Fibroblast of skin of abdomen (primary cell): ENCODE measurements at places on chromosomes 2 and 18.
A peak's percentile ranks its signal among the peaks of the same experiment; 100 is the strongest.

- no peak for DNase-seq
These were observed 21.4 kb downstream of the SLC3A1 start for GRCh38 chr2:44296653-44297052.

GRCh38 chr2:216103213-216103612 is 5.9 kb upstream of the XRCC5 start:
- DNase-seq: no peak

DNA sequence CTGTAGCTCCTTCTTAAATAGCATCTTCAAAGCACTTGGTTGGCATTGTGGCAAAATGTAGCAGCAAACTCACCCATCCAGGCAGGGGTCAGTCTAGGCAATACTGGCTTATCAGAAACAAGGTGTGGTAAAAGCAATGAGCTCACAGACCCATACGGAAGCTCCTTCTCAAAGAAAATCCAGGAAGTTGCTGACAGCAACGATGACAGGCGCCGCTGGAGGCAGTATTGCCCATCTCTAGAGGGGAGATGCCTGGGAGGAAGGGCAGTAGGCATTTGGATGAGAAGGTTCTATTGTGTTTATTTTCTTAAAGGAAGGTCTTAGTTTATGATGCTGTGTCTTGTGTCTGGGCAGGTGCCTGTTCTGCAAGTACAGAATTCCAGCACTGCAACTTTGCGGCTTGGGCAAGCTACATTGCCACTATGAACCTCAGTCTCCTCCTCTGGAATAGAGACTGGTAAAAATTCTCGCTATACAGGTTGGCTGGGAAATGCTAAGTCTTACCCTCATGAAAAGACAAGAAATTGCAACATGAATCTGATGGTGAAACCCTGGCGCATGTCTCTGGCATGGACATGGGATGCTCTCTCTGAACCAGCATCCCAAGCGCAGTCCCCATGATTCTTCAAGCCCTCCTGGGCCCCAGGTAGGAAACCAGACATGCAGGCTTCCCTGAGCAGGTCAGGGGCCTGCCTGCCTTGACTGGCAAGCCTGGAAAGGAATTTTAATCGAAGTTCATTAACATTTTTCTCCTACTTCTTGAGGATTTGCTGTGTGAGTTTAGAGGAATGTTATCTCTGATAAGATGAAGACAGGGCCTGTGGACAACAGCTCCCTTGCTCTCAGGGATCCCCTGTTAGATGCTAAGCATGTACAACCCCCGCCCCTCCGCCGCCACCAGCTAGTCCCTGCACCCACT is 156.0 kb downstream of the TFCP2L1 start:
- DNase-seq: peak; percentile 6

DNA sequence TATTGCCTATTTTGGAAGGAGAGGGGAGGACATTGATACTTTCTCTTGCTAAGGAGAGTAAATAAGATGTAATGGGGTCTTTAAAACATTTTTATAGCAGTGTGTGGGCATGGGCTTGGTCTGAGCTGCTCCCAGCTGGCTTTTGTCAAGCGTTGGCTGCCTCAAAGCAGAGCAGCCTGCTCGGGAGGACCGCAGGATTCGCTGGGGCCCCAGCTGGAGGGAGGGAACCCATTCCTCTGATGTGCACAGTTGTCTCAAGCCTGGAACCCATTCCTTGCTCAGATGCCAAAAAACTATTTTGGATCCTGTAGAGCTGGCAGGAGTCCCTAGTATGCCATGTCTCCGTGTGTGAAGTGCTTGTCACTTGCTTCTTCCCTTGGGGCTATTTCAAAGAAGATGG is 59.4 kb upstream of the RMDN2 start:
- DNase-seq: no peak

- peak; percentile 12 for DNase-seq
These were observed 46.9 kb upstream of the LAMA1 start for GRCh38 chr18:7164323-7165004.

GRCh38 chr2:27451095-27451494 is 8.9 kb downstream of the KRTCAP3 start:
- DNase-seq: no peak

- no peak for DNase-seq
These were observed 334.5 kb downstream of the PIK3C3 start for GRCh38 chr18:42289526-42289925.

DNA sequence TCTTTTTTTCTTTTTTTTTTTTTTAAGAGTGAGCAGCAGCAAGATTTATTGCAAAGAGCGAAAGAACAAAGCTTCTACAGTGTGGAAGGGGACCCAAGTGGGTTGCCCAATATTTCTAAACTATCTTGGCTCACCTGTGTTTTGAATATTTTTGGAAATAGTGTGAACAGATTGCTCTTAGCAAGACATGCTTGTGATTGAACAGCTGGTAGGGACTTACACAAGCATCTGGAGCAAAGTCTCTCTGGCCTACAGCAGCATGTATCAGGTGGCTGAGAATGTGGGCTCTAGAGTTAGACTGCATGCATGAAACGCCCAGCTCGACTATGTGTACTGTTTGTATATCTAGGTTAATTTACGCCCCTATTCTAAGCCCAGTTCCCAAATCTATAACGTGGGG is 40.3 kb upstream of the FBXO11 start:
- DNase-seq: no peak

DNA sequence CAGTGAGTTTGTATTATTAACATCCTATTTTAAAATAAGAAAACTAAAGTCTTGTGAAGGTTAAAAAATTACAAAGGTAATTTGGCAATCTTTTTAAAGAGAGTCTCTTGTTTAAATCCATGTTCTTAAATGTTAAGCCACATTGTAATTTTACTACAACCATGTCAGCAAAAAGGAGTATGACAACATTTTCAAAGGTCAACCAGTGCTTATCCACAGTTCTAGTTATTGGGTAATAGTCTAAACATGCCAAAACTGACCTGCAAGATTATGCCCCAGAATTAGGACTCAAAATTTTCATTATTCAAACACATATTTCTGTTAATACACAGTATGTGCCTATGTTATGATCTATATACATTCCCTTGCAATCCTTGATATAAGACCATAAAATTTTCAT is 1312.6 kb upstream of the CHAC2 start:
- DNase-seq: no peak

- DNase-seq: no peak
These were observed 54.8 kb downstream of the GBX2 start for GRCh38 chr2:236113425-236113824.

GRCh38 chr18:79309614-79310358 is 85.9 kb upstream of the NFATC1 start:
- no peak for DNase-seq

DNA sequence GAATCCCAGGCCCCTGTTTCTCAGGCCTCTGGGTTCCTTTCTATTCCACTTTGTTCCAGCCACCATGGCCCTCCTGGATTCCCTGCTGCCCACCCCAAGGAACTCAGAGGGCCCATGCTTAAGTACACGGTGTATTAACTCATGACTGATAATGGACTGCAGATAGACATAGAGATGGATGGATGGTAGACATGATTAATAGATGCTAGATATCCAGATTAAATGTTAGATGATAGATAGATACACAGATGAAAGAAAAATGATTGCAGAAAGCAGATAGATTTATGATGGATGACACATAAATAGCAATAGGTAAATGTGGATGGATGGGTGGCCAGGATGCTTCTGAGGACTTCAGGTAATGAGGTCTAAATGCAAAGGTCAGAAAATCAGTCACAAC is 278.0 kb downstream of the CELF4 start:
- no peak for DNase-seq

- no peak for DNase-seq
These were observed 585.1 kb downstream of the RNF144A start for GRCh38 chr2:7502336-7502735.

- no peak for DNase-seq
These were observed 18.8 kb downstream of the UXS1 start for GRCh38 chr2:106175086-106175850.

GRCh38 chr2:18412980-18413675 is 147.3 kb downstream of the RDH14 start:
- DNase-seq: peak; percentile 59

DNA sequence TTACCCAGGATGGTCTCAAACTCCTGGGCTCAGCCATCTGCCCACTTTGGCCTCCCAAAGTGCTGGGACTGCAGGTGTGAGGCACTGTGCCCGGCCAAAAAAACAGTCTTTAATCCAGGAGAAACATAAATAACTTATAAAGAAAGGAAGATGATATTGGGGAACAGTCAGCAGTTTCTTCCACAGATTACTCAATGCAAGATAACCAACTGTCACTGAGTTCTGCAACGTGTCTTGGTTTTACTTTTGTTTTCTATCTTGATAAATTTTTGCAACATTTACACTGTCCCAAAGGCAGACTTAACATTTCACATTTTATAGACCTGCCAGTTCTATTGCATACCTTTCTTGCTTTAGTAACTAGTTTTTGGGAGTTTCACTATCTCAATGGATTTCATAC is 71.1 kb downstream of the ANKRD44 start:
- no peak for DNase-seq

DNA sequence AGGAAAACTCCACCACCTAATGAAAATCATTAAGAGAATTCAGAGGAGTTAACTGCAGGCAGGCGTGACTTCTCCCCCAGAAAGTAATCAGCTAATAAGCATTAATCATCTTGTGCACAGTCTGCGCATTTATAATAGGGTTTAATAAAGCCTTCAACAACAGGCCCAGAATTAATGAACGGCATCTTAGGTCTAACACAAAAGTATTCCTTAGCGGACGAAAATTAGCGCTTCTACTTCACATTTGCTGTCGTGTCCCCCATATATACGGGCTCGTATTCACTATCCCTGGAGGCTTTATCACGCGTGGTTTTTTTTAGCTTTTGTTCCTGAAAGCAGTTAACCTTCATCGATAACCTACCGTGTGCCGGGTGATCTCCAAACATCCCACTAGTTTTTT is 1.8 kb downstream of the ATP8B1 start:
- DNase-seq: no peak

DNA sequence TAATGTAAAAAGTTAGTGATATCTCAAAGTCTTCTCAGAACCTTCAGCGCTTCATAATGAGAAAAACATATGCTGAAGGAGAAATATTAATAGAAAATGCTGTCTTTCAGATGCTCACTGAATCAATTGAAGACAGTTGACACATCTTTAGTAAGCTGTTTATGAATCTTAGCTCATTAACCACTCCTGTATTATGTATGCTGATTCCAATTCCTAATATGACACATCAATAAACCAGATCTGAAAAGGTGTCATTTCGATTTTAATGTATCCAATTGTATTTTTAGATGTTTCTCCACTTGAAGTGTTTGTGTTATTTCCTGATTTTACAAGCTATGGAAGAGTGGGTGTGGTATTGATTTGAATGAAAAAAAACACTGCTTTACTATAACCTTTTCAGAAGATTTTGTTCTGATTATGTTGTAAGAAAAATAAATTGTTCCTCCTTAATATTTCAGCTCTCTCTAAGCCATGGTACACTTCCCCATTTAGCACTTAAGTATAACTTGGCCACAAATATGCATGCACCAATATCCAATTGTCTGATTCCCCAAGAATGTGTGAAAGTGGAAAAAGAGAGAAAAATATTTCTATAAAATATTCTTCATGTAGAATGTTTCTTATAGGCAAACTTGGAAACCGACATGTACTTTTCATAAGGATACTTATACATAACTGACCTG is 569.8 kb downstream of the ARHGAP15 start:
- DNase-seq: no peak

DNA sequence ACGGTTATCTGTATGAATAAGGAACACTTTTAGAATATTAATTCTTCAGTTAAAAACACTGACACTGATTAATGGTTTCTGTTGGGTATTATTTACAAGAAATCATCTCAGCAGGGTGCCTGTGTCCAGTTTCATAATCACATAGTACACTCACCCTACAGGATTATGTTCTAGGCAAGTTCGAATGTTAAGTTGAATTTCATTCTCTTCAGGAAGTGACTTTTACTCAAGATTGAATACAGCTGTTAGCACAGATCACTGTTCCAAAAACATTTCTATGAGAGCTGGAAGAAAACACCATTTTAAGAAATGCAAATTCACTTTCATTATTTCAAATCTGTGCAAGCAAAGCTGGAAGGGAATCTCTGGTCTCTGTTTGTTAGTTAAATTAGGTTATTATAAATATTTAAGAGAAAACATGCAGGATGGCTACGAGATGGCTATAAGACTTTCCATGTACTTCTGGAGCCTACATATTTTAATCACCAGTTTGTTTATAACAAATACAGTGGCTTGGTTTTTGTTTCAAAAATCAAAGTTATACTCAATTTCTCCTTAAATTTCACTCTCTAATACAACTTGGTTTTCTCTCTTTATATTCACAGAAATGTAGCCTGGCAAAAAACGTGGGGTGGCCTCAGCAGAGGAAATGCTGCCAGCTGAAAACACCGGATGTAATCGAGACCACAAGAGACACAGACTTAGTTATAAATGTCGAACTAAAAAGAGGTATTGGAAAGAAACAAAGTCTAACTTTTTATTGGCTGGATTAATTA is 65.8 kb downstream of the RBMS1 start:
- DNase-seq: peak; percentile 82

- DNase-seq: no peak
These were observed 106.9 kb downstream of the FARSB start for GRCh38 chr2:222548992-222549391.

- DNase-seq: no peak
These were observed 642.7 kb downstream of the ARHGAP15 start for GRCh38 chr2:143771939-143772338.

DNA sequence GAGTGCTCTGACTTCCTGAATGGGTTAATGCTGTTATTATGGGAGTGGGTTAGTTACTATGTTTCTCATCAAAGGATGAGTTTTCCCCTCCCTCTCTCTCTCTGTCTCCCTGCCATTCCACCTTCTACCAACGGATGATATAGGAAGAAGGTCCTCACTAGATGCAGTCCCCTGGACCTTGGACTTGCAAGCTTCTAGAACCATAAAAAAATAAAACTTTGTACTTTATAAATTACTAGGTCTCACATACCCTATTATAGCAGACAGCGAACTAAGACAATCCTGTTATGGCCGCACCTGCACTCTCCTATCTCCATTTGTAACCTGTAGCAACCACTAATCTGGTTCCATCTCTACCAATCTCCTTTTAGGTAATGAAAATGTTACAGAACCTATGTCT is 564.9 kb downstream of the CNTNAP5 start:
- DNase-seq: no peak

DNA sequence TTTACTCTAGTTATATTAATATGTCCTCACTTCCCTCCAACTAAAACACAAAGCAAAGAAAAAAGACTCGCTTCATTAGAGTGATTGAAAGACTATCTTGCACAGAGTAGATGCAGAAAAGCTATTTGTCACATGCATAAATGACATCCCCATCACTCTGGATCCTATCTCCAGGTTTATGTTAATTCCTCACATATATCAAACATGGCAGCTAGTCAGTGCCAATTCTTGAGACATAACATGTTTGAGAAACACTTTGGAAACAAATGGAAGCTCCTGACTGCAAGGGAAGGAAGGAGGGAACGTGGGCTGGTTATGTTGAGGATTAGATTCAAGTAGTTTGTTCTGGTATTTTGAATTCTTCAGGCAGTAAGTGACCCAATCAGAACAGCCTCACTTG is 89.8 kb upstream of the BCL2L11 start:
- DNase-seq: no peak

GRCh38 chr18:12844391-12844790 is 39.6 kb downstream of the PTPN2 start:
- DNase-seq: no peak
